ENCODE measurements at places on chromosomes 5 and 9.
A peak's percentile ranks its signal among the peaks of the same experiment; 100 is the strongest.

DNA sequence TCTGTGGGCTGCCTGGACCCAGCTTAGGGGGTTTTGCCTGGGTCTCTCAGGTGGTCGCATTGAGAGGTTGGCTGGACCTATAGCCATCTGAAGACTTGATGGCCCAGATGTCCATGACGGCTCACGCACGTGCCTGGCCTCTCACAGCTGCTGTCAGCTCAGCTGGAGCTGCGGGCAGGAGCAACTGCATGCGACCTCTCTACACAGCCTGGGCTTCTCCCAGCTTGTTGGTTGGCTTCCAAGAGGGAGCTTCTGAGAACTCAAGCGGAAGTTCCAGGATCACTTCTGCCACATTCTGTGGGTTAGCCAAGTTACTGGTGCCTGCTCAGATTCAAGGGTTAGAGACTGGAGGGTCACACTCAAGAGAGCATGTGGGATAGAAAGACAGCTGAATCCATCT lies 99.2 kb downstream of the DAPK1 start:
- peaks cover 2% of the 10 kb centered on the region for H3K36me3 ChIP-seq
- no peak overlapping the region for H3K4me3 ChIP-seq
- peaks cover 7% of the 10 kb centered on the region for H3K27me3 ChIP-seq
- peak overlapping the region; percentile 15 for H3K27ac ChIP-seq
- peaks cover 67% of the 10 kb centered on the region for H3K4me1 ChIP-seq

- H3K27me3 ChIP-seq, result peaks cover 23% of the 10 kb centered on the region
- DNase-seq, result peak; percentile 77
- H3K4me3 ChIP-seq, result peak within 1 kb of the TSS; percentile 97
- peaks cover 13% of the 10 kb centered on the region for H3K4me1 ChIP-seq
Measured at GRCh38 chr5:84384604-84385575, at the start of gene EDIL3. Gene EDIL3, minus strand, starts transcription at chr5:84384880. Its CDS starts 506 bp downstream, at chr5:84384374.

DNA sequence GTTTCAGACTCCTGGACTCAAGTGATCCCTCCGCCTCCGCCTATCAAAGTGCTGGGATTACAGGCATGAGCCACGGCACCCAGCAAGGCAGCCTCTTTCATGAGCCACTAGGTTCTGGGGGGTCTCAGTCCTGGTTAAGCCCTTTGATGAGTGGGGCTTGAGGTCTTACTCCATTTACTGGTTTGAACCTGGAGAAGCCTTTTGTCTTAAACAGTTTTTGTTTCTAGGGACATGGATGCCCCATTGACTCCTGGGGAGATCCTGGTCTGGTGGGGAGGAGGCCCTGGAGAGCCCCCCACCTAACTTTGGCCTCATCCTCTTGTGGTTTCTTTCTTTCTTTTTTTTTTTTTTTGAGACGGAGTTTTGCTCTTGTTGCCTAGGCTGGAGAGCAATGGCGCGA lies 6.7 kb downstream of the PRRC2B start:
- peak overlapping the region; percentile 55 for H3K27ac ChIP-seq
- peaks cover 5% of the 10 kb centered on the region for H3K27me3 ChIP-seq
- H3K36me3 ChIP-seq, result no peaks in the 10 kb centered on the region
- H3K4me1 ChIP-seq, result peaks cover 60% of the 10 kb centered on the region
- no peak for DNase-seq

DNA sequence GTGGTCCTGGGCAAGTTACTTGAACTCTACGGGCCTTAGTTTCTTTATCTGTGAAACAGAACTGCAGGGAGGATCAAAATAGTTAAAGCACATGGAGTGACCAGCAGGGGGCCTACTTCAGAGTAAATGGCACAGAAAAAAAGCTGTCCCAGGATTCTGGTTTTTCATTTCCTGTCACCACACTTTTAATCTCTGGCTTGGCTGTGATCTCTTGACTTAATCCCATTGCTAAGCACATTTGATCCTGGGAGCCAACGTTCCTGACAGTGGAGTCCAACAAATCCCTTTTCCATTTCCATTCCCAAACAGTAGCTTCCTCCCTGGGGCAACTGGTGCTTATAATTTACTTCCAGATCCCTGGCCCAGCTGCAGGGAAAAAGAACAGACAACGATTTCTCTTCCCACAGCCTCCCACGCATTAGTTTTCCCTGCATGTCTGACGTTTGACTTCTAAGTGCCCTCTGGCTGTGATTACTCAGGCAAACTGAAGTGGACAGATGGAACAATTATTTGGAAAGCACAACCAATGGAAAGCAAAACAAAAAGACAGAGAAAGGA lies 136.5 kb upstream of the STK32A start:
- H3K27me3 ChIP-seq, result peaks cover 2% of the 10 kb centered on the region
- peak overlapping the region; percentile 9 for H3K27ac ChIP-seq
- DNase-seq, result peak; percentile 35

DNA sequence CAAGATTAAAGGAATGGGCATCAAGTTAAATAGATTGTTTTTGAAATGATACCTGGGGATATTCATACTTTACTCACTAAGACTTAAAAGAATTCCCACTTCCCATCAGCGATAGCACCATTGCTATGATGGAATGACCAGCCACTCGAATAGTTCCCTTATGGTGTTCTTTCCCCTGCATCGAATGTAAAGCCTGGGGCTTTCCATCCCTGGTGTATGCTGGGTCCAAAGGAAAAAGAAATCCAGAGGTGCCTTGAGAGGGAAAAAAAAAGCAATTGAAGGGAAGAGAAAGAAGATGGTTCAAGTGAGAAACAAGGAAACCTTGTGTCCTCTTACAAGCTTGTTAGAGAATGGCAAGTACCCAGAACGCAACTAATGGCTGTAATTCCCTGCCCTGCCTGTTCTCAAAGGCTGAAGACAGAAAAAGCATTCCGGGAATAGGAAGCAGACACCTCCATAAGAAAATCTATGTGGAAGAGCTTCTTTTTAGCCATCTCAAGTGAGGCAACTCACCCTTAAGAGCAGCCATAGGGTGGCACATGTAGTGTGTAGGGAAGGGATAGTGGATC lies 351.1 kb upstream of the DAB2 start:
- H3K36me3 ChIP-seq, result no peaks in the 10 kb centered on the region
- DNase-seq, result no peak
- no peaks in the 10 kb centered on the region for H3K4me1 ChIP-seq
- H3K27me3 ChIP-seq, result no peaks in the 10 kb centered on the region
- H3K27ac ChIP-seq, result no peak overlapping the region
- H3K4me3 ChIP-seq, result no peak overlapping the region

DNA sequence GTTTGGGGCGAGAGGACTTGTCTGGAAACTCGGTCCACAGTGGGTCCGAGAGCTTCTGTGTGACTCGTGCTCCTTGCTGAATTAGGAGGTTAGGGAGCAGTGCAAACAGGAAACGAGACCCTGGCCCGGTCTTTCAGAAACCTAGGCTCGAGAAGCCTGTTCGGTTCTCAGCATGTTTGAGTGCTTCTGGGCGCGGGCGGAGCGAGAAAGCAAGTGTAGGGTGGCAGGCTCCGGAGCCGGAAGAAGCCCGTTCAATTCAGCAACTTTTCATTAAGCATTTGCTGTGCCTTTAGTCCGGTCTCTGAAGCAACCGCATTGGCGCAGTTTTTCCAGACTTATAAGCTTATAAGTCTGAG lies 547 bp downstream of the CLTA start:
- peak overlapping the region; percentile 69 for H3K27ac ChIP-seq
- DNase-seq, result no peak
- peaks cover 3% of the 10 kb centered on the region for H3K27me3 ChIP-seq
- H3K4me3 ChIP-seq, result peak overlapping the region; percentile 98
- peaks cover 21% of the 10 kb centered on the region for H3K4me1 ChIP-seq

DNA sequence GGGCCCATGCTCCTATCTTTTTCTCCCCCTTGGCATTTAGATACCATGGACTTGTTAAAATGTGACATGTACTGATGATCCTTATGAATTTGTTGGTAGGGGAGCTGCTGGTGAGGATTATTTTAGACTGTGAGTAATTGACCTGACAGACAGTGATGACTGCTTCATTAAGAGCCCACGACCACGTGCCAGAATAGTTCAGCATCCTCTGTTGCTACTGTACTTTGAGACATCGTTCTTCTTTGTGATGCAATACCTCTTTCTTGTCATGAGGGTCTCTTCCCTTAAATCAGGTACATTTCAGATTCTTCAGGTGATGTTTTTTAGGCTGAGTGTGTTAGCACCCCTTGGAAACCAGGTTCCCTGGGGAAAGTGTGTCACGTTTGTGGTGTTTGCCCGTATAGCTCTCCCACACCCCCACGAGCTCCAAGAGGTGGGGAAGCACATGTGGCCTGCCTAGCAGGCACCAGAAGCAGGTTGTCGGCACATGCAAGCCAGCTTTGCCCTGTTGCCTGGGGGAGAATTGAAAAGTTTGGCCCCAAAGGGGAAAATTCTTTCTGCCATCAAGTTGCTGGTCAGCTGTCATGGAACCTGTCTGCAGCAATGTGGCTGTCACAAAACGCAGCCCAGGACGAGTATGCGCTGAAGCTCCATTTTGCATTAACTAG lies 25.1 kb downstream of the QRFP start:
- peak overlapping the region; percentile 22 for H3K27ac ChIP-seq
- H3K4me3 ChIP-seq, result no peak overlapping the region
- H3K4me1 ChIP-seq, result peaks cover 10% of the 10 kb centered on the region
- H3K36me3 ChIP-seq, result no peaks in the 10 kb centered on the region
- DNase-seq, result no peak

GRCh38 chr5:98468188-98468869 lies 305.1 kb upstream of the RGMB start:
- H3K27ac ChIP-seq, result no peak overlapping the region
- no peaks in the 10 kb centered on the region for H3K36me3 ChIP-seq
- H3K4me3 ChIP-seq, result no peak overlapping the region
- H3K4me1 ChIP-seq, result peaks cover 10% of the 10 kb centered on the region
- H3K27me3 ChIP-seq, result no peaks in the 10 kb centered on the region

DNA sequence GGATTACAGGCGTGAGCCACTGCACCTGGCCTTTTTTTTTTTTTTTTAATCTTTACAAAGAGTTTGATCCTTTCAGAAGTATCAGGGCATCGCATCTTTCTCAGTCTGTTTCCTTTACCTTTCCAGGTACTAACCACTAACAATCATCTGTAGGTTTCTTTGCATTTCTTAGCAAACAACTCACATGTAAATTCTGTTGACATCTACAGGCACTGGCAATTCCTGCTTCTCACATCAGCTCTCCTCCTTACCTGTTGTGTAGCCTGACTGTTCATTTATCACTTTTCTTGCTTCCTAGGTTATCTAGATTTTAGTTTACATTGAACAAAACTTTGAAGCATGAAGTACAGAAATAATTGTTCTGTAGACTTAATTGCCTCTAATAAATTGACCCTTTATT lies 27.5 kb upstream of the VPS13A start:
- no peaks in the 10 kb centered on the region for H3K27me3 ChIP-seq
- no peak overlapping the region for H3K27ac ChIP-seq
- DNase-seq, result no peak

- H3K36me3 ChIP-seq, result no peaks in the 10 kb centered on the region
- no peak overlapping the region for H3K27ac ChIP-seq
- H3K4me3 ChIP-seq, result no peak overlapping the region
- H3K4me1 ChIP-seq, result peaks cover 20% of the 10 kb centered on the region
- DNase-seq, result no peak
Measured at GRCh38 chr9:91714874-91715615, 235.0 kb downstream of the ROR2 start.

DNA sequence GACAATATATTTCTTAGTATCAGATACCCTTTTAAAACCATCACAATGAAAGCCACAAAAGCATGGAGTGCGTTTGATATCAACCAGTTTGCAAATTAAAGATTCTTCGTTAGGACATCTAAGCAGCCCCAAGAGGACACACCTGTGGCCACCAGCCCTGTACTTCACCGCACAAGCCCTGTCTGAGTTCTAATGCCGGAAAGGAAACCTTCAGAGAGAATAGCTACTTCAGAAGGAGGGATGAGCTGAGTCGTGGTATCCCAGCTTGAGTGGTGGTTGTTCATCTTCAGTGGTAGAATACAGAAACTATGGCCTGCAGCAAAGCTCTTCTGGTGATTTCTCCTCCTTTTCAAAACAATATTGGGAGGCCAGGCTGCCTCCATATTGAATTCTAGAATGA lies 319.6 kb downstream of the FBXL7 start:
- H3K36me3 ChIP-seq, result peaks cover 5% of the 10 kb centered on the region
- no peak overlapping the region for H3K4me3 ChIP-seq
- DNase-seq, result no peak
- no peaks in the 10 kb centered on the region for H3K27me3 ChIP-seq
- H3K4me1 ChIP-seq, result peaks cover 7% of the 10 kb centered on the region

DNA sequence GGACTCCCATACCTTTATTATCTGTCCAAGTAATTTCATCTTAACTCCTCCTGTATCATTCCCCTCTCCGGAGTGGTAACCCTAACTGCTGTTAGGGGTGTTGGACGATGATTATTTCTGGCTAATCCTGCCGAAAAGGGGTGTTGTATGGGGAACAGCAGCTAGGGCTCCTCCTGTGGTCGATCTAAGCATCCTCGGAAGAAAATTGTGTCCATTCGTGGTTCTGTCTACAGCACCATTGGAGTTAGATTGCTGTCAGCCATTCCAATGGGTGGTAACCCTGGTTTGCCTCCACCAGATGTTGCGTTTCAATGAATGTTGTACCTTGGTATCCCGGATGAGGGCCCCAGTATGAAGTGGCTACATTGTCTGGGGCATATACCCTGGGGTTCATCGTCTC lies 35.6 kb upstream of the LMNB1 start:
- no peaks in the 10 kb centered on the region for H3K4me1 ChIP-seq
- no peaks in the 10 kb centered on the region for H3K36me3 ChIP-seq
- DNase-seq, result no peak
- peaks cover 2% of the 10 kb centered on the region for H3K27me3 ChIP-seq
- no peak overlapping the region for H3K27ac ChIP-seq

DNA sequence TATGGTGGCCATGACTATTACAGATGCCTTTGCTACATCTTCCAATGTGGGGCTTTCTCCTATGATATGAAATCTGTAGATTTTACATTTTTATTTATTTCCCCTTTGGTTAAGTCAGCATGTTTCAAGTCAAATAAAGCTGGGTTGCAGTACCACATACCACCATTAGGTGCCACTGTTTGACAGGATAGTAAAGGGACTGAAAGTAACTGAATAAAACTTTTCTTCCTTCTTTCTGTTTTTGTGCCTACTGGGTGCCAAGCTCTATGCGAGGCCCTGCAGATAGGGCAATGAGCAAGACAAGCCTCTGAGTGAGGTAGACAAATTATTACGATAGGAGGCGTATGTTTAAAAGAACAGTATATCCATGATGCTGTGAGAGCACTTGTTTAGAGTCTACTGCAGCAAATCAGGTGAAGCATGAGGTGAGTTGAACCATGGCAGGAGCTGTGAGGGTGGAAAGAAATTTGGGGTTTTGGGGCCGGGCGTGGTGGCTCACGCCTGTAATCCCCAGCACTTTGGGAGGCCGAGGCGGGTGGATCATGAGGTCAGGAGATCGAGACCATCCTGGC lies 64.8 kb downstream of the GDNF start:
- no peak for DNase-seq
- no peak overlapping the region for H3K4me3 ChIP-seq
- no peaks in the 10 kb centered on the region for H3K4me1 ChIP-seq
- H3K27me3 ChIP-seq, result no peaks in the 10 kb centered on the region
- peaks cover 4% of the 10 kb centered on the region for H3K36me3 ChIP-seq
- H3K27ac ChIP-seq, result no peak overlapping the region

DNA sequence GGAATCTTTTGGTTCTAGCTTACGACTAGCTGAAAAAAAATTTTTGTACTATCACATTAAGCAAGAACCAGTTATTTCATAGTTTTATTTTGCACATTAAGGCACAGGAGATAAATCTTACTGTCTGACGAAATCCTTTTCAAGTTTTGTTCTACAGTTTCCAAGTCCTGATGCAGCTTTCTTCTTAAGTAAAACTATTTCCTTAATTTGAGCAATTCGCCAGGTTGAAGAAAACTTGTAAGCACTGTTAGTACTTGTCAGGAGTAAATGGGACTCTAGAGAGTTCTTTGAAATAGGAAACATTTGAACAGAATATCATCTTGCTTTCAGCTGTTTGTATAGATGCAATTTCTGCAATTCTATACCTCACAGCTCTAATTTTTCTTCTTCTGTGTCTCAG lies 318.8 kb upstream of the ELAVL2 start:
- H3K4me1 ChIP-seq, result no peaks in the 10 kb centered on the region
- no peak for DNase-seq
- H3K27ac ChIP-seq, result no peak overlapping the region
- no peak overlapping the region for H3K4me3 ChIP-seq
